ENCODE measurements at places on chromosomes 5 and 9. TPM values are rescaled to one million over a fixed set of nuclear protein-coding genes. Genes with fewer than 3 reads are reported as not detected.

DNA sequence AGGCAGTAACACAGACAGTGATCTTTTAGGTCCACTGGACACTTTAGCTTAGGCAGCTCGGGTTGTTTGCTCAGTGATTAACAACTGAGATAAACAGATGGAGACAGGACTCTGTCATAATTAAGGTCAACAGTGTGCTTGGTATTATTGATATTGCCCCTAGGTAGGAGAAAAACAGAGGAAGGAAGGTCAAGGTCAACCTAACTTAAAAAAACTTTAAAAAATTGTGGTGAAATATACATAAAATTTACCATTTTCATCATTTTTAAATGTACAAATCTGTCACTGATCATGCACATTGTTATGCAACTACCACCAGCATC, 2.1 kb upstream of the HSPA4 start:
- DNase-seq, result no peak
- no peak overlapping the region for H3K4me3 ChIP-seq
- H3K27me3 ChIP-seq, result no peaks in the 10 kb centered on the region
- H3K27ac ChIP-seq, result peak overlapping the region; percentile 96

DNA sequence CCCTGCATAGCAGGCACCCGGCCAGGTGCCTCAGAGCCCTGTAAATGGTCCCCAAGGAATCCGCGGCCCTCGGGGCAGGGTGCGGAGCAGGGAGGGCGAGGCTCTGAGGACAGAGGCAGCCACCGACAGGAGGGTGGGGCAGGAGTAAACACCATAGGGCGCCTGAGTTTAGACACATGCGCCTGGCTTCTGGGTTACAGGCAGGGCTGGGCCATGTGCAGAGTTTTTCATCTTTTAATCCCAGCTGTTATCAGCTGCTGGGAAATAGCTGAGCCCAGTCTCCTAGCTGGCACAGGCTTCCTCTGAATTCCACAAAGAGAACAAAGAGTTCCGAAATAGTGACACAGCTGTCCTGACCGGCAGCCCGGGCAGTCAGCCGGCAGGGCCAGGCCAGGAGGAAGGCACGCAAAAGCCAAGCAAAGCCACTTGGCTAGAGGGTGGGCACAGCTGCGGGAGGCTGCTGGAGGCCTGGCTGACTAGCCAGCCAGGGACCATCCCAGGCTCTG, 98.9 kb upstream of the PHYKPL start:
- peak overlapping the region; percentile 95 for H3K27ac ChIP-seq
- DNase-seq, result peak; percentile 73
- H3K4me1 ChIP-seq, result peaks cover 38% of the 10 kb centered on the region
- H3K27me3 ChIP-seq, result no peaks in the 10 kb centered on the region
- no peaks in the 10 kb centered on the region for H3K36me3 ChIP-seq
- peak overlapping the region; percentile 29 for H3K4me3 ChIP-seq

DNA sequence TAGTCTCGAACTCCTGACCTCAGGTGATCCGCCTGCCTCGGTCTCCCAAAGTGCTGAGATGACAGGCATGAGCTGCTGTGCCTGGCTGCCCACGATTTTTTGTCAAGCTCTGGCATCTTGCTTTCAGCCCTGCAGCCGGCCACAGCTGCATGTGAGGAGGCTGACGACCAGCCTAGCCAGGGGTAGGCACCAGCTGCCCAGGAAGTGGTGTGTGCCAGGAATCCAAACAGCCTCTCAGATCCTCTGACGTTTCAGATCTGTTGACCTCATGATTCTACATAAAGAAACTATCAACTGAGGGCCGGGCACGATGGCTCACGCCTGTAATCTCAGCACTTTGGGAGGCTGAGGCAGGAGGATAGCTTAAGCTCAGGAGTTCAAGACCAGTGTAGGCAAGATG, 19.0 kb downstream of the DYNC2I2 start:
- H3K27me3 ChIP-seq, result no peaks in the 10 kb centered on the region
- no peak for DNase-seq
- peaks cover 35% of the 10 kb centered on the region for H3K4me1 ChIP-seq
- H3K27ac ChIP-seq, result no peak overlapping the region
- H3K36me3 ChIP-seq, result peaks cover 33% of the 10 kb centered on the region
- H3K4me3 ChIP-seq, result no peak overlapping the region

GRCh38 chr9:113648586-113648985, 185.1 kb downstream of the RGS3 start:
- DNase-seq, result no peak
- peak overlapping the region; percentile 74 for H3K27ac ChIP-seq
- H3K36me3 ChIP-seq, result no peaks in the 10 kb centered on the region
- peaks cover 40% of the 10 kb centered on the region for H3K4me1 ChIP-seq

DNA sequence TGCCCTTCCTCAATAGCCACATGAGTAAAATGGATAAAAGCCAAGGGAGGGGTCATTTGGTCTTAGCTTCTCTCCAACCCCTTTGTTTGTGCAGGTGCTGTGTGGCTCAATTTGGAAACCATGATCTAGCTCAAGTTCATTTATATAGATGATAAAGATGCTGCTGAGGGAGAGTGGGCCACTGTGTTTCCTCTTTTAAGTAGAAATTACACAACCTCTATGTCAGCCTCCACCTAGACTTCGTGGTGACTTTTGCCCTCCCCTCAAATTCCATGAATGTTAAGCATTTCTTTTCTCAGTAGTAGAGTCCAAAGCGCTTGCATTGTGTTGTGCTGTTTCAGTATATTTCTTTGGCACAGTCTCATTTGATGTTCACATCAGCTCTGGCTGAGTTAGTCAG, 241.4 kb downstream of the ARHGAP26 start:
- H3K4me3 ChIP-seq, result no peak overlapping the region
- H3K27me3 ChIP-seq, result no peaks in the 10 kb centered on the region
- no peak overlapping the region for H3K27ac ChIP-seq

- peaks cover 42% of the 10 kb centered on the region for H3K36me3 ChIP-seq
- no peak overlapping the region for H3K4me3 ChIP-seq
- H3K4me1 ChIP-seq, result peaks cover 57% of the 10 kb centered on the region
- no peak overlapping the region for H3K27ac ChIP-seq
- no peak for DNase-seq
Observed at GRCh38 chr5:14301186-14301585, 158.0 kb downstream of the TRIO start.

- peaks cover 45% of the 10 kb centered on the region for H3K27me3 ChIP-seq
- no peak for DNase-seq
- no peak overlapping the region for H3K27ac ChIP-seq
- no peak overlapping the region for H3K4me3 ChIP-seq
Observed at GRCh38 chr5:1745796-1746370, 53.8 kb downstream of the MRPL36 start.

- no peak for DNase-seq
- no peaks in the 10 kb centered on the region for H3K27me3 ChIP-seq
Observed at GRCh38 chr9:98993570-98993945, 49.9 kb downstream of the COL15A1 start.

DNA sequence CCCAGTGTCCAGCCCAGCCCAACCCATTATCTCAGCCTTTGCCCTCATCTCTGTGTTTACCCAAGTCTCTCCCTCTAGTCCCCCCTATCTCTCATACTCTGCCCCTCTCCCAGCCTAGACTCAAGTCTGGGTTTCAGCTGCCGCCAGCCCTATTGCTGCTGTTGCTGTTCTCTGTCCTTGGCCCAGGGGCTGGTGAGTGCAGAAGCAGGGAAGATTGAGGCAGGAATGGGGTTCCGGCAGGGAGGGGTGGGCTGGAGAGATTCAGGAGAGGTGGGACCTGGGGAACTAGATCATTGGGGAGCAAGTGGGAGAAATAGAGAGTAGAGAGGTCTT, 702 bp downstream of the TMEM8B start:
- H3K4me1 ChIP-seq, result peaks cover 64% of the 10 kb centered on the region
- no peaks in the 10 kb centered on the region for H3K27me3 ChIP-seq
- H3K36me3 ChIP-seq, result peaks cover under 1% of the 10 kb centered on the region
- H3K27ac ChIP-seq, result peak overlapping the region; percentile 97
- DNase-seq, result no peak

DNA sequence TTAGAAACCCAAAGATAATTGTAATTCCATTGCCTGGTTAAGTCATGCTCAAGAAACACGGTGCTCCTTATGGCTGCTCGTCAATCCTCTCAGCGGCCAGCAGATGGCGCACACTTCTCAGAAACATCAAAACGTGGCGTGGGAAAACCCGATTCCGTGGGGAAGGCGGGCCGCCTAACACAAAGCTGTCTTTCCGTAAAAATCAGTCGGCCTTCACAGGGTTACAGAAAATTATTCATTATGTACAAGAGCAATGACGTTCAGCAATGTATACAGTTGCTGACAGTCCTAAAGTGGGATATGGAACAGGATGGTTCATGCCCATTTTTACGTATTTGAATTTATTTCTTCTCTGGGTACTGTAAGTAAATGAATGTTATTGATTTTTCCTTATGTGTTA, 83.5 kb downstream of the PDE4D start:
- H3K27me3 ChIP-seq, result peaks cover 24% of the 10 kb centered on the region
- H3K27ac ChIP-seq, result no peak overlapping the region

GRCh38 chr9:26205261-26205660, 527.0 kb upstream of the TUSC1 start:
- H3K27me3 ChIP-seq, result no peaks in the 10 kb centered on the region
- no peaks in the 10 kb centered on the region for H3K36me3 ChIP-seq
- no peak for DNase-seq
- H3K27ac ChIP-seq, result no peak overlapping the region
- H3K4me3 ChIP-seq, result no peak overlapping the region
- H3K4me1 ChIP-seq, result no peaks in the 10 kb centered on the region

- H3K4me3 ChIP-seq, result no peak overlapping the region
- H3K36me3 ChIP-seq, result no peaks in the 10 kb centered on the region
- DNase-seq, result no peak
- H3K27ac ChIP-seq, result no peak overlapping the region
- H3K27me3 ChIP-seq, result no peaks in the 10 kb centered on the region
Observed at GRCh38 chr9:80928697-80929096, 760.6 kb downstream of the TLE1 start.

- H3K27me3 ChIP-seq, result no peaks in the 10 kb centered on the region
- no peaks in the 10 kb centered on the region for H3K36me3 ChIP-seq
- DNase-seq, result no peak
- no peak overlapping the region for H3K27ac ChIP-seq
- H3K4me1 ChIP-seq, result peaks cover 12% of the 10 kb centered on the region
- no peak overlapping the region for H3K4me3 ChIP-seq
Observed at GRCh38 chr5:74589204-74590056, 51.1 kb downstream of the ENC1 start.

DNA sequence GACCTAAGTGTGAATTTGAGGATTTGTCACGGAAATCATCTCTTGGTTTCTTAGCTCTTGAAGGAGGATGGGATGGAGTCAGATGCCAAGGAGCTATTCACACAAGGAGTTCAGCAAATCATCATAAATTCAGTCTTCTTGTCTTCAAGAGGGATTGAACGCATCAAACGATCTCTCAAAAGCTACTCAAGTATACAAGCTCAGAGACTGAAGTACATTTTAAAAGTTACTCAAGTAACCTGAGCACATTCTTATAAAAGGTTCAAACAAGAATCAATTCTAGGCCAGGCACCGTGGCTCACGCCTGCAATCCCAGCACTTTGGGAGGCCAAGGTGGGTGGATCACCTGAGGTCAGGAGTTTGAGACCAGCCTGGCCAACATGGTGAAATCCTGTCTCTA, 21.1 kb upstream of the GOLPH3 start:
- DNase-seq, result no peak
- no peaks in the 10 kb centered on the region for H3K27me3 ChIP-seq
- no peaks in the 10 kb centered on the region for H3K36me3 ChIP-seq
- H3K4me3 ChIP-seq, result no peak overlapping the region

- H3K36me3 ChIP-seq, result no peaks in the 10 kb centered on the region
- no peak for DNase-seq
- no peak overlapping the region for H3K27ac ChIP-seq
- H3K27me3 ChIP-seq, result no peaks in the 10 kb centered on the region
Observed at GRCh38 chr5:53430618-53431252, 49.7 kb upstream of the FST start.

GRCh38 chr9:21078702-21079101, 960 bp upstream of the IFNB1 start:
- DNase-seq, result no peak
- peaks cover 22% of the 10 kb centered on the region for H3K4me1 ChIP-seq
- no peak overlapping the region for H3K27ac ChIP-seq
- H3K4me3 ChIP-seq, result no peak overlapping the region
- H3K36me3 ChIP-seq, result no peaks in the 10 kb centered on the region

DNA sequence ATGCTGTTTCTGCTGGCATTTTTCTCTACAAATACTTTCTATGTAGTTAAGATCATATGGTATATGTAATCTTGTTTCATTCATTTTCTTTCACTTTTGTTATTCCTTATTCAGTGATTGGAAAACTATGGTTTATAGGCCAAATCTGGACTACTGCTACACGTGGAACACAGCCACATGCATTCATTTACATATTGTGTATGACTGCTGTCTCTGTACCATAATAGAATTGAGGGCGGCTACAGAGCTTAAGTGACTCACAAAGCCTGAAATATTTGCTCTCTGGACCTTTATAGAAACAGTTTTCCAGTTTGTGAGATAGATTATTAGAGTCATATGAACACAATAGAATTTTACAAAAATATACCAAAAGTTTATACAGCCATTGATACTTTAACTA, 133.6 kb upstream of the CDKN2B start:
- no peak overlapping the region for H3K27ac ChIP-seq
- no peak overlapping the region for H3K4me3 ChIP-seq
- no peak for DNase-seq

- no peak overlapping the region for H3K4me3 ChIP-seq
- no peak for DNase-seq
- H3K27ac ChIP-seq, result peak overlapping the region; percentile 55
- peaks cover 4% of the 10 kb centered on the region for H3K4me1 ChIP-seq
- H3K36me3 ChIP-seq, result no peaks in the 10 kb centered on the region
- H3K27me3 ChIP-seq, result peaks cover 4% of the 10 kb centered on the region
Observed at GRCh38 chr5:4206127-4206526, 610.5 kb downstream of the IRX1 start.

GRCh38 chr9:133581513-133582343, 27.5 kb downstream of the FAM163B start:
- H3K27ac ChIP-seq, result peak overlapping the region; percentile 81
- H3K4me1 ChIP-seq, result peaks cover 65% of the 10 kb centered on the region

GRCh38 chr9:136881691-136882108, 4.6 kb upstream of the TRAF2 start:
- peak overlapping the region; percentile 53 for H3K27ac ChIP-seq
- H3K36me3 ChIP-seq, result no peaks in the 10 kb centered on the region
- no peak for DNase-seq

- H3K27me3 ChIP-seq, result peaks cover 47% of the 10 kb centered on the region
- H3K4me3 ChIP-seq, result no peak overlapping the region
- DNase-seq, result no peak
- no peak overlapping the region for H3K27ac ChIP-seq
Observed at GRCh38 chr5:54909911-54910870, 75.2 kb downstream of the ESM1 start.

- no peak overlapping the region for H3K4me3 ChIP-seq
- peak; percentile 15 for DNase-seq
- H3K36me3 ChIP-seq, result peaks cover 55% of the 10 kb centered on the region
- no peaks in the 10 kb centered on the region for H3K27me3 ChIP-seq
- H3K27ac ChIP-seq, result no peak overlapping the region
Observed at GRCh38 chr5:88729084-88729828, 153.7 kb downstream of the MEF2C start.

Gene RHOBTB3
- 79.7 TPM for total RNA-seq

Gene ALDH1A1
- total RNA-seq, result 20.7 TPM

Gene EQTN
- total RNA-seq, result not detected

Gene IL17B
- not detected for total RNA-seq

Gene F12
- not detected for total RNA-seq

Gene LVRN
- 0.14 TPM for total RNA-seq

Gene IFNA14
- total RNA-seq, result not detected

Gene GDA
- 0.85 TPM for total RNA-seq

Gene LECT2
- not detected for total RNA-seq

Gene ADAMTS2
- total RNA-seq, result 4.6 TPM

Gene NOXA1
- 2.0 TPM for total RNA-seq

Gene ESM1
- 1.2 TPM for total RNA-seq

Gene ADAMTS16
- not detected for total RNA-seq

Gene ARID3C
- total RNA-seq, result not detected

Gene LCN1
- not detected for total RNA-seq

Gene TRIM7
- total RNA-seq, result 6.4 TPM
